Stimulated activated CD4-positive, alpha-beta T cell treated with anti-CD3 and anti-CD28 coated beads, Interleukin-12 subunit alpha, Interleukin-12 subunit beta, amount 100 ng/mL, for 4 hours (primary cell): ENCODE measurements at places on chromosomes 3 and 15.
A peak's percentile ranks its signal among the peaks of the same experiment; 100 is the strongest.

DNA sequence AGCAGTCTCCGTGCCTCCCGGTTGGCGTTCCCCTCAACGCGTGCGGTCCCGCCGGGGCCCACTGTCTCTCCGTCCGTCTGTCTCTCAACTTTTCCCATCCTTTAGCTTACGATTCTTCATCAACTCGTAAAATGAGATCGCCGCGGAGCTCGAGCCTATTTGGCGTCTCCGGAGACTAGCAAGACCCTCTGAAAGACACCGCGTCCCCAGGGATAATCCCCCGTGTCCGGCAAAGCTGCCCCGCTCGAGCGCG, 3.4 kb downstream of the GATA2 start:
- DNase-seq: no peak

- peak; percentile 56 for DNase-seq
Measured at GRCh38 chr15:80695099-80695910, at the start of gene ABHD17C. Gene ABHD17C, plus strand, starts transcription at chr15:80695310. Its CDS starts 120 bp downstream, at chr15:80695430.

DNA sequence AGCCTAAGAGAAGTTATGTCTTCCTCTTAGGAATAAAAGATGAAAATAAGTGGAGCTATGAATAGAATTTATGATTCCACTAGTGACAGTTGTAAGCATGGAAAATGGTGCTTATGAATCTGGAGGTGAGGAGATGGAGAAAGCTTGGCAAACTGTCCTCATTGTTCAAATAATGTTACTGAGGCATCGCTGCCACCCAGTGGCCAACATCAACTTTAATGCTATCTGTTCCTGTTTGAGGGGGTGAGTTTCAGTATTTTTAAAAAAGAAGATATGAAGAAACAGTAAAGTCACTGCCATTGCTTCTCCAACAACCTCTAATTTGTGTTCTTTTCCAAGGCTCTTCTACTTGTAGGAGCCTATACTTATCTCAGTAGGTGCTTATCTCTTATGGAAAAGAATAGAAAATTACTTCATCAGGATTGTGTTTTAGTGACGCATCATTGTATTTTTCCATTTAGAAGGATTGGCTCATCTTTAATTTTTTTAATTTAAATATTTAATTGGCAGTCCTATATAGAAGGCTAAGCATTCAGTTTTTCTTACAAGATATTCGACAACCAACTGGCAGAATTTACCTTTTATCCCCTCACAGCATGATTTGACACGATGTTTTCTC, 260.4 kb upstream of the P2RY1 start:
- no peak for DNase-seq

- no peak for DNase-seq
Measured at GRCh38 chr15:80170596-80170995, 17.8 kb downstream of the FAH start.

GRCh38 chr3:143283432-143284128, 164.0 kb downstream of the CHST2 start:
- no peak for DNase-seq

- no peak for DNase-seq
Measured at GRCh38 chr3:172104471-172105072, 65.2 kb downstream of the FNDC3B start.

DNA sequence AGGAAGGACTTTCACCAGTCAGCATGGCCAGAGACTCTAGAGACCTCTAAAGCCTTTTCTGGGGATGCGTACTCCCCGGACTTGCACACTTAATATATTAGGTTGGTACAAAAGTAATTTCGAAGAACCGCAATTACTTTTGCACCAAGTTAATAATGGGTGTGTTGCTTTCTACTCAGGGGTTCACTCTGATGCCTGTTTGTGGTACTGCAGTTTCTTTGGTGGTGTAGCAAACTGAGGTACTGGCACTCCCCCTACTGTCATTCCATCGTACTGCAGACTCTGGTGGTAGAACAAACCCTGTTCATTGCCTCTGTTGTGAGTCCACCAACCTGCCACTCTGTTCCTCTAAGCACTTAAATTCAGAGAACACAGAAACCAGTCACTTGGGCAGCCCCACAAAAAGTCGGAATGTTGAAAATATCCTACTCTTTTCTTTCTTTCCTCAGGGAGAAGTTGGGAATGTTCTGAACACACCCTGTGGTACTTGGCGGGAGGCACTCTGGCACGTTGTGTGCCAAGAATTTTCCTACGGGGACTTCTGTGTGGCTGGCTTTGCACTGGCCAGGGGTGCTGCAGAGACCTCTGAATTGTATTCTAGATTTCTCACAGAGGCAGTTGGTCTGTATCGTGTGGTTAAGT, 46.3 kb downstream of the GABRG3 start:
- no peak for DNase-seq

DNA sequence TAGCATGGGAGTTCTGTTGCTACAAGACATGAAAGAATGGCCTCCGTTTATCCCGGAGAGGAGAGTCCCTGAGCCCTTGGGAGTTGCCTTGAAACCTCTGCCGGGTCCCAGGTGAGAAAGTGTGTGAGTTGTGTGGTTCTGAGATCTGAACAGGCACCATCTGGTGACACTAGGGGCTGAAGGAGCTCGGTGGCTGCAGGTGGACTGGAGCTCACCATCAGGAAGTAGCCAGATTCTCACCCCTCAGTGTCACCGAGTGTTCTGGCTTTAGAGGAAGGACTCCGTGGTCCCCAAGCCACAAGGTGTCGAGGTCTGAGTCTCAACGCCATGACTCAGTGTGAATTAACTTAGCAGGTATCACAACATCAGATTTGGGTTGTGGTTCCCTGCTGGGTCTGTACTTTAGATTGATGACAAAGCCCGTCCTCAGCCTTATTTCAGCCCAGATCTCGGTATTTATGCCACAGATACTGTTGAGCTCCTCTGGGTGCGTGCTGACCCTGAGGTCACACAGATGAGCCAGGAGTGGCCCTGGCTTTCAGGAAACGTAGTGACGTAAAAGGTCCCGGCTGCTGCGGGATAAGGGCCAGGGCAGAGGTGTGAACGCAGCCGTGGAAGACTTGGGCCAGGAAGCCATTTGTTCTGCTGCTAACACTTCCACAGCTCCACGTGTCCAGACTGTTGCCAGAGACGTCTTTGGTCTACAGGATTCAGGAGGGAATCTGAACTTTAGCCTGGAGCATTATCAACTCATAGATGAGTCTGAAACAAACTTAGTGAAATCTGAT, 54.4 kb downstream of the PGPEP1L start:
- no peak for DNase-seq

DNA sequence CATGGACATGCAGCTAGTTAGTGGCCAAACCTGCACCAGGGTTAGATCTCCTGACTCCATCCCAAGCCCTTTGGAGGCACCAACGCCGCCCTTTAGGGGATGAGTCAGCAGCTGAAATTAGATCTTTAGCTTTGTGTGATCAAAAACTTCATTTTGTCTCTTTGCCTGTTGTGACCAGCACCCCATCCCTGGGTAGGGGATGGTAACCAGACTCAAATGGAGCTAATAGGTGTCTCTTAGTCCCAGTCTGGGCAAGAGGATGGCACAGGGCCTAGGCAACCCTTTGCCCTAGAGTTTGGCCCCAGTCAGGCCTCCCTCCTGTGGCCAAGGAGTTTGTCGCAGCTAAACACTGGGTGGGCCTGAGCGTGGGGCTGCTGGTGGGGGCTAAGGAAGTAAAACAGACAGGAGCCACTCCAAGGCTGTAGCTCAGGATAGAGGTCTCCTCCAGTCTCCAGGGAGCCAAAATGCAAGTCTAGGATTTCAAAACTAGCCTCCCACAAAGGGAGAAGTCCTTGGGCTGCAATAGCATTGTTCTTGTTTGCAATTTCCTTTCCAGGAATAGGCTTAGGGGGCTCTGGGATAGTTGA, 105.1 kb downstream of the CPN2 start:
- no peak for DNase-seq

DNA sequence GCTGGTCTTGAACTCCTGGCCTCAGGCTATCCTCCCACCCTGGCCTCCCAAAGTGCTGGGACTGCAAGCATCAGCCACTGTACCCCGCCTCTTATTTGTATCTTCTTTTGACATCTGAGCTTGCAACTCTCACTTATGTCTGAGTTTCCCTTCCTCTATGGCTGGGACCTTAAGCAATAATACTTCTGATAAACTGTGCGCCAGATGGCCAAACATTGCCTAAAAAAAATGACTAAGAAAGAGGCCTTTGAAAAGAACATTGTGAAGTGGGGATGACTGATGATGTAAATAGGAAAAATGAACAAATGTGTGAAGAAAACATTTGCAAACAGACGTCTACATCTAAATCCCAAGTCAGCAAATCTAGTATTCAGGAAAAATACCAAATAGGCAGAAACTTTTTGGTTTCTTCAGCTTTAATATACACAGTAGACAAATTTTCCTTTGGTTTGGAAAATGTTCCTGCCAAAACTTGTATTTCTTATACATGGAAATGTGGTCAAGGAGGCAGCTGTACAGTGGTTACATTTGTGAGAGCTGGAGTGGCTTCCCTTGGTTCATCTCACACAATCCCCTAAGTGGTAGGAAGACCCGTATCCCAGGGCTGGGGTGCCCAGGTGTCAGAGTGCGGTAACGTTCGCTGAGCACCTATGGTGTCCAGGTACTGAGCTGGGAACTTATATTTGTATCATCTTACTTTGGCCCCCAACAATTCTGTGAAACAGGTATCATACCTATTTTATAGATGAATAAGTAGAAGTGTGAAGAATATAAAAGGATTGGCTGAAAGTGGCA, 11.6 kb upstream of the TFRC start:
- no peak for DNase-seq

- DNase-seq: no peak
Measured at GRCh38 chr3:187782006-187782405, 36.7 kb upstream of the BCL6 start.

DNA sequence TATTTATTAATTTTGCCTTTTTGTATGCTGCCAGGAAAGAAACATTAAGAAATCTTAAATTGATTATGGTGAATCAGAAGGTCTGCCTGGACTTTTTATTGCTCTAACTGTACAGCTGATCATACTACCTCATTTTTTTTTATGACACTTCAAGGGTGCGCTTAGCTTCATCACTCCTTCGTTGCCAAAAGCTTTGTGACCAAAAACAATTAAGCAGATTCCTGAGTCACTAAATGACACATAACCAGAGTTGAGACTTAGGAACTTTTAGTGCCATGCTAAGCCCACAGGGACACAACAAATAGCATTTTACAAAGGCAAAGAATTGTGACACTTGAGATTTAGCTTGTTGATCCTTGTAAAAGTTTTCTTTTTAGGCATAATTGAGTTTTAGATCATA, 4.9 kb downstream of the ADIPOQ start:
- DNase-seq: no peak

DNA sequence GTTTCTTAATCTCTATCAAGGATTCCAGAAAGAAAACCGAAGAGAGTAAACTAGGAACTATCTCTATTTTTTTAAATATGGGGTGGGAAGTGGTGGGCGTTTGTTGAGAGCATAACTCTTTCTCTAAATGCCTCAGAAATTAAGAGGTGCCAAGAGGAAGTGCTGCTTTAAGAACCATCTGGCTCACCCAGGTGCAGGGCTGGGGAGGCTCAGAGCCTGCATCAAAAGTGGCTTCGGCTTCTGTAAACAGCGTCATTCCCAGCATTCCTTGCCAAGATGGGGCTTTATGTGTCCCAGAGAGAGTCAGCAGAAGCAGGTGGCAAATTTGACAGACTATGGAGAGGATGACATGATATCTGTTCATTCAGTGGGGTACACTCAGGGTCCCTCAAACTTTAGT, 123.3 kb upstream of the BFSP2 start:
- no peak for DNase-seq

DNA sequence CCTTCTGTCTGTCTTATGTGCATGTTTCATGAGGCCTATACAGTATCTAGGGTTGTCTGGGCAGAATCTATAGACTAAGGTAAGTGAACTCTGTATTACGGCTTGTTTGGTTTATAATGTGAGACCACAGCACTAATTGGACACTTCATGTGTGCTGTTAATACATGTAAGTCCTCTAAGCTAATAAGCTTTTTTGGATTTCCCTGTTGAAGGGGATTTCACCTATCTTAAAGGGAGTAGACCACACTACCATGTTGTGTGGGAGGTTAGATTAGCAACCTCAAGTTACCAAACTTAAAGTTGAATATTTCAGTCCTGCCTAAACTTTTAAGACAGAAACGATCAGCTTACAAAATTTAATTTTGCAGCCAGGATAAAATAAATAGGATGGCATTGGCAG, 189.8 kb upstream of the GOLIM4 start:
- DNase-seq: no peak

GRCh38 chr3:72196377-72196929, 411.5 kb upstream of the PROK2 start:
- DNase-seq: no peak

DNA sequence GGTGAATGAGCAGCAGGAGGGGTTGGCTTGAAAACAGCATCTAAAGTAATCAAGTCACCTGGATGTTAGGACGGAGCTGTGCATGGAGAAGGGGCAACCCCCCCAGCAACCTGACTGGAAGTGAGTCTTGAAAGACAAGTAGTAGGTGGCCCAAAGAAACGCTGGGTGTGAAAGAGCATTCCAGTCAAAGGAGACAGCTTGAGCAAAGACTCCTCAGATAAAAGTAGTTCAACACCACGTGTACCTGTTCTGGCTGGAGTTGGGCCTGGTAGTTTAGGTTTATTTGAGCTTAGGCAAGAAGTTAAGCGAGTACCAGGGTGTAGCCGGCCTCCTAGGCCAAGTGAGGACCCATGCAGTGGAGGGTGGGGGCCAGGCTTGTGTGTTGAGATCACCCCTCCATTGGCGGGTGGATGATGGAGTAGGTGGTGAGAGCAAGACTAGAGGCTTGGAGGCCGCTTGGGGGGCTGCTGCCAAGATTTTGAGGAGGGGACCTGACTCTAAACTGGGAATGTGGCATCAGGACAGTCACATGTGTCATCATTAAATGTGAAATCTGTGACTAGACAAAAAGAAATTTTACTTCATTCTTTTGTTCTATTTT, 61.3 kb downstream of the ABHD2 start:
- DNase-seq: no peak

DNA sequence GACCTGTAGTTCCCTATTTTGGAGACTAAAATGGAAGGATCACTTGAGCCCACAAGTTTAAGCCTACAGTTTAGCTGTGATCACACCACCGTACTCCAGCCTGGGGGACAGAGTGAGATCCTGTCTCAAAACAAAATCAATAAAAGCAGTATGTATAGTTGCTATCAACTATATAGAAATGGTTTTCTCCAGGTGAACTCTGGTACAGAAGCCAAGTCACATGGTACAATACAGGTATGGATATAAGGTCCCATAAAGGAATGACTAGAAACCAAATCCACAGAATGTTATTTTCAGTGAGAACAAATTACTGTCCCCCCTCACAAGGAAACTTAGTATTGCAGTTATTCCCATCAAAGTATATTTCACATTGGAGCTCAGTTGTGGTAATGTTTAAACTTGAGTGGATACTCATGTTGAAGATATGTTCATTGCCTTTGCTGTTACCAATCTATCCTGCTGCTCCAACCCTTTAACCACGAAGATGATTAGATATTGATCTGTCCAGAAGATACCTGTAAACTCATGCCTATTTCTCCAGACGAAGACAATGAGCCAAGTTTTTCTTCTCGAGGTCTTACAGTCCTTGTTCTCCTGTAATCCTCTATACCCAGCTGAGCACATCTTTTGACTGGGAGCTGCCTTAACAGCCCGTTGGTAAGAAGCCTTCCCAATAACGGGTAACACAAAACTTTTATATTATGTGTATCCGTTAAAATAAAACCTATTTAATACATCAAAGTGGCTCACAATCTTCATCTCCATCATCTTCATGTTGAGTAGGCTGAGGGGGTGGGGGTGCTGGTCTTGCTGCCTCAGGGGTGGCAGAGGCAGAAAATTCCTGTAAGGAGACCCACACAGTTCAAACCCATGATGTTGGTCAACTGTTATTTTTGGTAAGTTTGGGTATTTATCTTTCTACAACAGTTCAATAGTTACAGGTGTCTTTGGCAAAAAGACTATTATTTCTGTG, 24.6 kb downstream of the TRA2B start:
- no peak for DNase-seq

GRCh38 chr3:184029443-184029842, 2.1 kb upstream of the HTR3D start:
- DNase-seq: no peak

- DNase-seq: peak; percentile 24
Measured at GRCh38 chr15:52261498-52262242, 33.9 kb downstream of the MYO5C start.
